Activated CD4-positive, alpha-beta T cell treated with anti-CD3 and anti-CD28 coated beads, Interleukin-10, Interleukin-2, amounts not matched to agents 100 ng/mL and 50 ng/mL, durations not matched to agents 16 hours and 8 hours (primary cell): ENCODE measurements at places on chromosomes 3 and 15.

GRCh38 chr3:112734736-112735350 is 93.9 kb upstream of the CCDC80 start:
- peak; percentile 76 for DNase-seq

GRCh38 chr15:78203346-78204225 is 30.8 kb downstream of the ACSBG1 start:
- DNase-seq: no peak

DNA sequence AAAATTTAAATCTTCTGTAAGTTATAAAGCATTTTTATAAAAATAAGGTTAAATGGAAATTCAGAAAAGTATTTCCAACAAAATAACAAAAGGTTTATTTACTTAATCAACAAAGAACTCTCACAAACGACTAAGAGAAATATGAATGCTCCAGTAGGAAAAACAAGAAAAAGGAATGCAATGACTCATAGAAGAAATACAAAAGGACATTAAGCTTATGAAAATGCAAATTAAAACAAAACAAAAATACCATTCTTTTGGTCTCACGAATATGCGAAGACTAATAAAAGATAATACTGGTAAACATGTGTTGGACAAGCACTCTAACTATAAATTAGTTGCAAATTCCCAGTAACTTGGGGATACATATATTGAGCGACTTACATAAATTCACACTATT is 17.5 kb upstream of the TBC1D5 start:
- DNase-seq: no peak

DNA sequence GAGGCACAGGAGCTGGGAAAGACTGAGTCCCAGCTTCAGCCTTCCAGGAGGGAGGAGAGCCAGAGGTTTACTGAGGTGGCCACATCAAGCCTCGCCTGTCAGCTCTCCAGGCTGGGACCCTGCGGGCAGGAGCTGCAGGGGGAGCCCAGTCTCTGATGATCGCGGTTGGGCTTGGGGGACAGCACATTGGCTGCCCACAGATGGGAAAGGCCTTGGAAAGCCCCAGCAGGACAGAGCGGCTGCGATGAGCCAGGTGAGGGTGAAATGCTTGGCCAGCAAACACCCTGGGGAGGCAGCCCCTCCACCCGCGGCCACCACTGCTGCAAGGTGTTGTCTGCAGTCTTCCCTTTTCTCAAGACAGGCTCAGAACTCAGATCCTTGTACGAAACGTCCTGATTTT is 31.2 kb downstream of the SEC61A1 start:
- DNase-seq: no peak

DNA sequence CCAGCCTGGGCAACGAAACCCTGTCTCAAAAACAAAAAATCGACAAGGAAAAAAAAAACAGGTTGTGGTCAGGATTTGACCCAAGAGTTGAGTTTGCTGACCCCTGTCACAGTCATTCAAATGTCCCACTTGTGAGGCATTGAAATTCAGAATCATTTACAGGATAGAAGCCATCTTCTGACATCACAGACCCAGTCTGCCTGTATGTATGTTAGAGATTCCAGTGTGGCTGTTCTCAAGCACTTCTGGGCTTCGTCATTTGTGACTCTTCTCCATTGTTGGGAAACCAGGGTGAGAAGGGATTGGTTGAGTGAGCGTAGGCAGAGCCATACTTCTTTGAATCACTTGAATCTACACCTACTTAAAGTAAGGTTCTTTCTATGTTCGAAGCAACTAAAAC is 57.1 kb downstream of the LMLN start:
- DNase-seq: no peak

DNA sequence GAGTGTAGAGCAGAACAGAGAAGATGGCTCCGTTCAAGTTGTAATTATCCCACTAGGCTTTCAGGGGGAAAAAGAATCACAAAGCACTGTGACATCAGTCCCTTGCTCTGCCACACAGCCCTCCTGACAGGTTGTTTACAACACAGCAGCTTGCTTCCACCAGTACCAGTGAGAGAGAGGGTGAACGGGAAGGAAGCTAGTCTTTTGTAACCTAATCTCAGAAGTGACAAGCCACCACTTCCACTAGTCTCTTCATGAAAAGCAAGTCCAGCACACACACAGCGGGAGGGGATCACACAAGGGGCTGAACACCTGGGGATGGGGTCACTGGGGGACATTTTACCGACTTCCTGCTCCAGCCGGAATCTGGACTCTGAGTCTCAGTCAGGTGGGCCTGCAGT is 86.3 kb downstream of the FAM81A start:
- DNase-seq: no peak
